ENCODE measurements at places on chromosomes 5 and 9.

- no peaks in the 10 kb centered on the region for H3K36me3 ChIP-seq
- no peaks in the 10 kb centered on the region for H3K4me1 ChIP-seq
- H3K4me3 ChIP-seq = no peak overlapping the region
- H3K27me3 ChIP-seq = no peaks in the 10 kb centered on the region
Measured at GRCh38 chr9:16680541-16680940, 189.9 kb downstream of the BNC2 start.

DNA sequence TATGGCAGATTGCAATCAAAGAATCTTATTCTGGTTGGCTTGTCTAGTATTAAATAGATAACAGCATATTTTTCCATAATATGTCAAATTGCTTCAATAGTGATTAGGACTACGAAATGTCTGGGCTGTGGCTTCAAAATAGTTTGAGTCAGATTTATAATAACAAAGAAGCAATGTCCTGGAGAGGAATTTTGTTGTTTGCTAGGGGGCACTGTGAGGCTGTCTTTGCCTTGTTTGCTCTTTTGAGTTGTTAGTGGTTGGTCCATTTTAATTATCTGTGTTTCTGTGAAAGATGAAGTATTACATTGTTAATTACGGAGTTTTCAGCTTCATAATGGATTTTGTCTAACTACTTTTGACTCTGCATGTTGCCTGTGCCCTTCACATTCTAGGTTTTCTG lies 713.6 kb downstream of the TLE4 start:
- H3K4me1 ChIP-seq = peaks cover 1% of the 10 kb centered on the region
- peak; percentile 37 for DNase-seq
- H3K27ac ChIP-seq = no peak overlapping the region
- H3K36me3 ChIP-seq = no peaks in the 10 kb centered on the region
- no peaks in the 10 kb centered on the region for H3K27me3 ChIP-seq

DNA sequence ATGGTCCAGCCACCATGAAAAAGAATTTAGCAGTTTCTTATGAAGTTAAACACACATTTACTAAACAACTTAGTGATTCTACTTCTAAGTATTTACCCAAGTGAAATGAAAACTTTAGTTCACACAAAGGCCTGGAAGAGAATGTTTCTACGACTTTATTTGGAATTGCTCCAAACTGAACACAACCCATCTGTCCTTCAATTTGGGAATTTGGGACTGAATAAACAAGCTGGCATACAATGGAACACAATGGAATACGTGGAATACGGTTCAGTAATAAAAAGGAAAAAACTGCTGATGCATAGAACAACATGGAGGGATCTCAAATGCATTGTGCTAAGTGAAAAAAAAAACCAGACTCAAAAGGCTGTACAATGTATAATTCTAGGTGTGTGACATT lies 44.6 kb upstream of the BASP1 start:
- H3K4me3 ChIP-seq = no peak overlapping the region
- H3K27ac ChIP-seq = no peak overlapping the region
- DNase-seq = no peak
- no peaks in the 10 kb centered on the region for H3K36me3 ChIP-seq

- no peak overlapping the region for H3K27ac ChIP-seq
- no peaks in the 10 kb centered on the region for H3K4me1 ChIP-seq
- H3K27me3 ChIP-seq = no peaks in the 10 kb centered on the region
- DNase-seq = no peak
- H3K4me3 ChIP-seq = no peak overlapping the region
- H3K36me3 ChIP-seq = no peaks in the 10 kb centered on the region
Measured at GRCh38 chr9:121636978-121637712, 14.3 kb upstream of the DAB2IP start.

DNA sequence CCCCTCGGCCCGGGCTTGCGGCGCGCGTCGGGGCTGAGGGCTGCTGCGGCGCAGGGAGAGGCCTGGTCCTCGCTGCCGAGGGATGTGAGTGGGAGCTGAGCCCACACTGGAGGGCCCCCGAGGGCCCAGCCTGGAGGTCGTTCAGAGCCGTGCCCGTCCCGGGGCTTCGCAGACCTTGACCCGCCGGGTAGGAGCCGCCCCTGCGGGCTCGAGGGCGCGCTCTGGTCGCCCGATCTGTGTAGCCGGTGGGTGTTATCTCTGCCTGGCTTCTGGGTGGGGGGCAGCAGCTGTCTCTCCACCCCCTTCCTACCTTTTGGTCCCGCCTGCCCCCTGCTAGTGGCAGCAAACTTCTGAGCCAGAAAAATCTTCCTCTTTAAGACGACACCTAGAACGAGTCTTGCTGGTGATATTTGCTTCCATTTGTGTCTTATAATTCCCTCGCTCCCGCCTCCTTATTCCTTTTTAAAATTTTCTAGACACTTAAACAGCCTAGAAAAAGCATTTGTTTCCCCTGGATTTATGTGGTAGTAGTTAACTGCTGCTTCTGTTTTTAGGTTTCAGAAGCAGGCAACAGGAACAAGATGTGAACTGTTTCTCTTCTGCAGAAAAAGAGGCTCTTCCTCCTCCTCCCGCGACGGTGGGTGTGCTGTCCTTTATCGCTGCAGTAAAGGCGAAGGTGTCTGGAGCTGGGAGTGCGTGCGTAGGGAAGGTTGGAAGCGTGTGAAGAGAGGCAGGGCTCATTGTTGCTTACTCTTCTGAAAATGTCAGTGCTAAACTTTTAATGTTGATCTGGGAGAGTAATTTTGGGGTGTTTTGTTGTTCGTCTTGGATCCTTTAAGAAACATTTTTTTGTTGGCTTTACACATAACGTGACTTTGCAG lies 554 bp downstream of the JAK2 start:
- no peaks in the 10 kb centered on the region for H3K36me3 ChIP-seq
- H3K27ac ChIP-seq = peak overlapping the region; percentile 64
- H3K4me3 ChIP-seq = peak overlapping the region; percentile 53

- H3K36me3 ChIP-seq = no peaks in the 10 kb centered on the region
- H3K27me3 ChIP-seq = no peaks in the 10 kb centered on the region
- H3K27ac ChIP-seq = no peak overlapping the region
- no peaks in the 10 kb centered on the region for H3K4me1 ChIP-seq
Measured at GRCh38 chr9:28293369-28294090, 720.2 kb upstream of the C9orf72 start.

DNA sequence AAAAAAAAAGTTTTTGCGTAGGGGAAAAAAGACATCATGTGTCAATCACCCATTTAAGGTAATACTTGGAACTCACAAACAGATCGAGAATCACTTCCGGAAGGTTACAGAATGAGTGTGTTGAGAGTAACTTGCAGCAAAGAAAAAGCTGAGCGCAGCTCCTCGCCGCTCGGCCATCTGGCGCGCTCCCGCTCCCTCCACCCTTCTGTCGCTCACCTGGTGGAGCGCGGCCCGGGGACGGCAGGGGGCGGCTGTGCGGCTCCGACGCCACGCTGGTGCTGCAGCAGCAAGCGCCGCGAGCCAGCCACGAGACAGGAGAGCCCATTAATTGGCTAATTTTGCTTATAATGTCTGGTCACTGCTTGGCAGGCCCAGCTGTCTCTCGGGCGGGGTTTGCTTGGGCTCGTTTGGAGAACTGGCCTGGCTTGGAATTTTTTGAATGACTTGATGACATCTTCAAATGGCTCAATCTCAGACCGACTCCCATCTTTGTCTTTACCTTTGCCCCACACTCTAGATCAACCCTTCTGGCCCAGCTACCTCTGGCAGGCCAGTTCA lies 601.8 kb downstream of the CCDC171 start:
- DNase-seq = peak; percentile 78
- H3K4me1 ChIP-seq = peaks cover 2% of the 10 kb centered on the region
- no peaks in the 10 kb centered on the region for H3K27me3 ChIP-seq
- H3K27ac ChIP-seq = no peak overlapping the region
- no peak overlapping the region for H3K4me3 ChIP-seq

DNA sequence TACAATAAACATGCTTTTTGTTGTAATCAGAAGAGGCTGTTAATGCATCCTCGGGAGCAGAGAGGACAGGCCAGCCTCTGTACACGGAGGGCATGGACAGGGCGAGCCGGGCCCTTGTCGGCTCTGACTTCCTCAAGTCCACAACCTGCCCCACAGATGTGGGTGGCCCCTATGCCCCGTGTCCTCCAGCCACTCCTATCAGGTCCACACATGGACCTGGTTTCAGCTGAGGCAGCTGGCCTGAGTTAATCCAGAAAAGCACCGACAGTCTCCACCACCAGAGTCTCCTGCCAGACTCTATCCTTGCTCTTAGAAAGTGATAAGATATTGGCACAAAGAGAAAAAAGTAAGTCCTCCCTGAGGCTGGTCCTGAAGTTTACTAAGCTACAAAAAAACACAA lies 52.4 kb upstream of the PHYKPL start:
- H3K4me3 ChIP-seq = no peak overlapping the region
- no peaks in the 10 kb centered on the region for H3K36me3 ChIP-seq
- H3K4me1 ChIP-seq = no peaks in the 10 kb centered on the region
- H3K27me3 ChIP-seq = no peaks in the 10 kb centered on the region

DNA sequence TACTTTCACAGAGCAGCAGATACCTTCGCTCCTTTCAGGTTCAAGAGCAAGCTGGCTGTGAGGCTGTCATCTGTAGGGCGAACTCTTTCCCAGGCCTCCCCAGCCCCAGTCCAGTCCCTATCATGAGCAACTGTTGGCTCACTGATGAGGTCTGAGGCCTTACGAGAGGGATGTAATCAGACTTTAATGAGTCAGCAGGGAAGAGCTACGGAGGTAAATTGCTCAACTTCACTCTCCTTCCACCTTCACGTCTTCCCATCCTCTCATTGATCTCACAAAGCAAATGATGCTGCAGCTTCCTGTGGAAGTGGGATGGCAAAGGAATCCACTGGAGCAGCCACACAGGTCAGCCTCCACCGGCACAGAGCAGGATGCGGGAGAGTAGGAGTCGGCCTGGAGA lies 130.7 kb upstream of the TBCA start:
- H3K27me3 ChIP-seq = no peaks in the 10 kb centered on the region
- no peak overlapping the region for H3K27ac ChIP-seq
- H3K4me1 ChIP-seq = no peaks in the 10 kb centered on the region
- no peaks in the 10 kb centered on the region for H3K36me3 ChIP-seq
- no peak overlapping the region for H3K4me3 ChIP-seq
- DNase-seq = no peak

DNA sequence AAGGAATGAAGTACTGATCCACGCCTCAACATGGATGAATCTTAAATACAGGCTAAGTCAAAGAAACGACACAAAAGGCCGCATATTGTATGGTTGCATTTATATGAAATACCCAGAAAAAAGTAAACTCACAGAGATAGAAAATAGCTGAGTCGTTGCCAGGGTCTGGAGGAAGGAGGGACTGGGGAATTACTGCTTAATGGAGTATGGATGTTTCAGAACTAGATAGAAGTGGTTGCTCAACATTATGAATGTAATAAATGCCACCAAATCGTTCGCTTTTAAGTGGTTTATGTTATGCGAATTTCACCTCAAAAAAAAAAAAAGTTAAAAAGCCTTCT lies 784 bp upstream of the MSANTD3 start:
- H3K27ac ChIP-seq = peak overlapping the region; percentile 81
- DNase-seq = no peak
- H3K4me1 ChIP-seq = peaks cover 2% of the 10 kb centered on the region

DNA sequence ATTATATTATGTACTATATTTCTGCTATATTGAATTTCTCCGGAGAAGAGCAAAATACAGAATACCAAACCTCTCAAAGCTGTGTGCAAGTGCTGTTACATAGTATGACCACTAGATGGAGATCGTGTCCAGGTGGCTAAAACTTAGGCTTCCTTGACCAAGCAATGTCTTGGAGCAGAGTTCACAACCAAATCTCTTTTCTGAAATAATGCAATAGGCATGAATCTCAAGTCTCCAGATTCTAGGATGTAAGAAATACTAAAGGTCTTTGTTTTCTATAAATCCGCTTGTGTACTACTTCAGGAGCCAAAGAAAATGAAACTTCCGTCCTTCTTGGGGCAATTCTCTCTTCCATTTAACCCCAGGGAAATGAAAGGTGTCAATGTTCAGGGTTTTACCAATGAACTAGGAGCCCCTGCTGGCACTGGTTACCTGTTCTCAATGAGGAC lies 181.5 kb upstream of the RAI14 start:
- H3K4me3 ChIP-seq = no peak overlapping the region
- H3K27me3 ChIP-seq = no peaks in the 10 kb centered on the region
- H3K36me3 ChIP-seq = no peaks in the 10 kb centered on the region
- H3K4me1 ChIP-seq = peaks cover 9% of the 10 kb centered on the region
- peak overlapping the region; percentile 71 for H3K27ac ChIP-seq

DNA sequence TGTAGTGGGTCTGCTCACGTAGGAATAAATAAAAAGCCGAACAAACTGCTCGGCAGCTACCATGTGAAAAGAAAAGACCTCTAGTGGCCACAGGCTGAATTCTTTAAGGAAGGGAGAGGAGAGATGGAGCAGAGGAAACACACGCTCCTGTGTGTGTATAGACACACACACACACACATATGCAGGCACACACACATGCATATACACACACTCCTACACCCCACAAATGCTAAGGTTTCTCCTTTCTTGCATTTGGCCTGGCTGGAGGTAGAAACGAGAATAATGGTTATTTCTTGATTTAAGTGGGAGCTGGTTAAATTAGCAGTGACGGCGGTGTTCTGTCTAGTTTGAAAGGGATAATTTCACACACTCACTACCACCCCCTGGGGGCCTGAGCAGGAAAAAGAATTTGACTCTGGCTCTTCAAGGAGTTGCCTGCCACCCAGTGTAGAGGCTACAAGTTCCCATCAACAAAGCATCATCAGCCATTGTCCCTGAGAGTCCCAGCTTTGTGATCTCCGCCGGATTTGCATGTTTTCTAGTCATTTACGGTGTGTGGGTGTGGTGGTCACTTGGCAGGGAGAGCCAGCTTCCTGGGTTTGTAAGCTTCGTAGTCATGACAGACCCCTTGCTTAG lies at the start of gene INSYN2B:
INSYN2B (minus strand) TSS at position 78 of the 636 bp plus-strand sequence. CDS start 96,597 bp downstream, outside the sequence.
- peak within 1 kb of the TSS; percentile 9 for H3K4me3 ChIP-seq
- no peak within 1 kb of the TSS for H3K27ac ChIP-seq
- peaks cover 12% of the 10 kb centered on the region for H3K4me1 ChIP-seq
- no peaks in the 10 kb centered on the region for H3K27me3 ChIP-seq
- no peaks in the 10 kb centered on the region for H3K36me3 ChIP-seq

All from mesendoderm (in vitro differentiated cells).